ENCODE measurements at places on chromosomes 1 and 21.
A peak's percentile ranks its signal among the peaks of the same experiment; 100 is the strongest.

- DNase-seq: no peak
These were observed 187.6 kb downstream of the RHOU start for GRCh38 chr1:228922722-228923376.

GRCh38 chr1:1293263-1294249 lies 13.3 kb downstream of the SCNN1D start:
- no peak for DNase-seq

DNA sequence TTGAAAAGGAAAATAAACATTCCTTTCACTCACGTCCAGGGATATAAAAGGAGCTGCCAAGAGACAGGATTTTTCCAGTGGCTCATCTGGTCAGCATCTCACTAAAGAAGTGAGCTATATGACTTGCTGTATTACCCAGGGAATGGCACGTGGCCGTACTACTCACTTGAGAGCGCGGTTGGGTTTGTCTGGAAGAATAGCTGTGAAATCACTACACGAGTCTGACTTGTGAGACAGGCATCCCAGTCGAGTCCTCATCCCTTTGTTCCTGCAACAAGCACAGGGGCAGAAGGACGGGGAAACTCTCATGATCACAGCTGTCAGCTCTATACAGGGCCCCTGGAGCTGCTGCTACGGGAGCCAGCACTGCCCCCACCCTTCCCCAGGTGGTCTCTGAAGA lies 17.7 kb downstream of the RGS8 start:
- DNase-seq: no peak

DNA sequence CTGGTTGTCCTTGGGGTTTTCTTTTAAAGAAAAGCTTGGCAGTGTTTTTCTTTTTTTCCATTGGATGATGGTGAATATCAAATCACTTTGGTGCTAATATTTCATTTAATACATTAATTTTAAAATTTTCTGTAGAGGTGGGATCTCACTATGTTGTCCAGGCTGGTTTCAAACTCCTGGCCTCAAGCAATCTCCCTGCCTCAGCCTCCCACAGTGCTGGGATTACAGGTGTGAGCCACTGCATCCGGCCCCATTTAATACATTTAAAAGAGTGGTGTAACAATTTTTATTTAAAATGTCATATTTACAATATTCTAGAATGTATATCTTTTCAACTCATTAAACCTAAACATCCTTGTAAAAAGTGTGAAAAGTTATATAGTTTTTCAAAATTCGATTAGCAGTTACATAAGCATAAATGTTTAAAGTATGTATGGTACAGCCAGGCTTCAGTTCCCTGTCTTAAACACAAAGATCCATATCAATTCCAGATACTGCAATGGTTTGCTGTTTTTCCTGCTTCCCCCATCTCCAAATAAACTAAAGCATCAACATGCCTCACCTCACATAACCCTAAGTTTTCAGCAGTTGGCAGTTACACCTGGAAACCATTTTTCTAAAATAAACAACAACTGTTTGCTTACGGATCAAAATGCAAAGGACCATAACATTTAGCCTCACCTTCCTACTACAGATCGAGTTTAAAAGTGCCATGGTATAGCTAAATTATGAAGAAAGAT lies 8.9 kb upstream of the LGALS8 start:
- DNase-seq: no peak

GRCh38 chr21:45780647-45781046 lies 137.1 kb downstream of the PCBP3 start:
- DNase-seq: no peak

- DNase-seq: no peak
These were observed 256.5 kb downstream of the ZNF648 start for GRCh38 chr1:181804989-181805388.

DNA sequence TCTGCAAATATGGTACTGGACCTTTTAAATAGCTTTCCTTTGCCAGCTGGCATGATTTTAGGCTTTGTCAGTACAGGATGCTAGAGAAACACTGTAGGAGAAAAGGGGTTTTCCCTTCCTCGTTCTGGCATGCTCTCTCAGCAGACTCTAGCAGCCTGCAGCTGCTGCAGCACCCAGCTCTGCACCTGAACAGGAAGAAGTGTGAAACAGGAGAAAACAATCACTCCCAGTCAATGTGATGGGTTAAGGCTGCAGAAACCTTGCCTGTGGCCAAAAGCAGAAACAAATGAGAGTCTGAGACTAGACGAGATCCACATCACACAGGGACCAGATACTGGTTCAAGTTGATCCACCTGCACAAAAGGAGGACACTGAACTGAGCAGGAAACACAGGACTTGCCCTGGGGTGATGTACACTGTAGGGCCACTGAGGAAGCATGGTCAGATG lies 21.2 kb downstream of the OVGP1 start:
- peak; percentile 9 for DNase-seq

- no peak for DNase-seq
These were observed 68.9 kb downstream of the CDC7 start for GRCh38 chr1:91569411-91570119.

GRCh38 chr1:26411624-26412074 lies 1.0 kb downstream of the LIN28A start:
- no peak for DNase-seq

- DNase-seq: no peak
These were observed 117.6 kb downstream of the PTPRC start for GRCh38 chr1:198756470-198756869.

DNA sequence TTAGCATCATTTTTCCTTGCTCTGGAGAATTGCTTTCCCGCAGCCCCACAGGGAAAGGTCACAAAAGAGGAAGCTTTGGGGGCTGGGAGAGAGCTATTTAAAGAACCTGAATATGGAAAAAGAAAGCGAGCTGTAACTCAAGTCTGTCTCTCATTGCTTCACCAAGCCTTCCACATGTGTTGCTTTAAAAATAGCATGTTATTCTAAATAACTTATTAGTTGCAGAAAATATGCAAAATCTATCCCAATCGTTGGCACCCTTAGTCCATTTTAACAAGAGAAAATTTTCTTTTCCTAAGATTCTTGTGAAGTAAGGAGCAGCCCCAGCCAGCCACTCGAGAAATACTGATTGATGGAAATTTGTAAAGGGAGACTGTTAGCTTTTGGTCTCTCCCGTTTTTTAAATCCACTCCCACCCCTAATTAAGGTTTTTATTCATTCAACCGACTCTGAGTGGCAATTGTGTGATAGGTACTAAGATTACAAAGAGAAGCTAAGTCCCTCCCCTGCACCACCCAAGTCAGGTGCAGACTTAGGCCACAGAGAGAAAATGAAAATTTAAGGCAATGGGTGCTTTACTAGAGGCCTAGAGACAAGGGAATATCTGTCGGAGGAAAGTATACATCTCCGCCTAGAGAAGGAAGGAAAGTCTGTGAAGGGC lies 802 bp downstream of the CYP4X1 start:
- DNase-seq: no peak

DNA sequence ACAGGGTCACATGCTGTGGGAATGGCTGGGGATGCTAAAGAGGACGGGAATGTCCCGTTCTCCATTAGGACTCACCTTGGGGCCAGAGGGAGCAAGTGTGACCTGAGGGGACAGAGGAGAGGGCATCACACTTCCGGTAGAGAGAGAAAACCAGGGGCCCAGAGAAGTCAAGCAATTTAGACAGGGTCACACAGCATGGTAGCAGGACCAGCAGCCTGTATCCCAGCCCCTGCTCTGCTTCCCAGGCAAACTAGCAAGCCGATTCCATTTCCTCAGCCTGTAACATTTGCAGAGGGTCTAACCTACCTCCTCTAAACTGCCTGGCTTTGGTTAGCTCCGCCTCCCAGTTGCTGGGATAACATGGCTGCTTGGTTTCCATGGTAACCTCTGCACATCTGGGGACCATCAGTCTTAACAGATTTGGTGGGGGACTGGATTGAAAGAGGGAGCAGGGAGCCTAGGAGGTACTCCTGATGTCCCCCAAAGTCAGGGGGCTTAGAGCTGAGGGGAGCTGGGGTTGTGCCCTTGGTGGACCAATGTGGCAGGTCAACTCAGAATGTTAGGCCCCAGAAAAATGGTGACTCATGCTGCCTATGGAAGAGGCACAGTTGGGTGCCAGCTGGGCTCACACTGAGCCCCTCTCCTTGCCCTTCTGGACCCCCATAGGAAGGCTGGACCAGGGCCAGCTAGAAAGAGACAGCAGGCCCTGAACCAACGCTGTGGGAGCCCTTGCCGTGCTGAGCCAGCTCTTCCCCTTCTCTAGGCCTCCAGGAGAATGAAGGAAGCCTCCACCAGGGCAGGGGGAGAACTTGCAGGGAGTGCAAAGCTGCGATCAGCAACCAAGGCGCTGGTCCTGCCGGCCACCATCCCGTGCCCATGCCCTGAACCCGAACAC lies 9.5 kb downstream of the COL16A1 start:
- no peak for DNase-seq

GRCh38 chr1:11273595-11274234 lies 717 bp downstream of the UBIAD1 start:
- no peak for DNase-seq

All from activated T-helper 1 cell treated with anti-CD3 and anti-CD28 coated beads, Interleukin-2, amount 50 U/mL, for 16 hours (primary cell).